ENCODE measurements at places on chromosomes 5 and 9.
A peak's percentile ranks its signal among the peaks of the same experiment; 100 is the strongest.

GRCh38 chr5:125006011-125006685 lies 259.7 kb upstream of the ZNF608 start:
- DNase-seq, result no peak

GRCh38 chr5:174235221-174236011 lies 189.9 kb downstream of the NSG2 start:
- DNase-seq, result no peak

- no peak for DNase-seq
These were observed 17.7 kb upstream of the AUH start for GRCh38 chr9:91379426-91379825.

GRCh38 chr5:131633830-131634229 lies 1.2 kb downstream of the RAPGEF6 start:
- DNase-seq, result no peak

DNA sequence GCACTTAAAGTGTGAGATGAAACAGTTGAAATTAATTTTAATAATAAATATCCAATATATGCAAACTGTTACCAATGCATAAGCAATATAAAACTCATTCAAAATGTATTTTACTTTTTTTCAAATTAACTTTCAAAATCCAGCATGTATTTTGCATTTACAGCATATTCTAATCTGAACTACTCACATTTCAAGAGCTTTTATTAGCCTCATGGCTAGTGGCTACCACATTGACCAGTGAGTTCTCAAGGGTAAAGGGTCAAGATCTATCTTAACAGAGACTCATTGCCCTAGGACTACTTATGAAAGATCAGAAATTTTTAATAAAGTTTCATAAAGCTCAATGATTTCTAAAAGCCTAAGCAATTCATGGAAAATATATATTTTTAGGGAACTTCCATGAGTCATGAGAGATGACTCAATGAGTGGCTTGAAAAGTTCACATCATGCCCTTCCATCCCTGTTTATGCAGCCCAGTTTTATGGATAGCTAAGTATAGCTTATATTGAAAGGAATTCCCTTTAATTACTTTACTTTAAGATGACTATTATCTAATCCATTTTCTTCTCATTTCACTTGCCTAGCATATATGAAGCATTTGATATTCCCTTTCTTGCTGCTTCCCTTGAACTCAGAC lies 608.6 kb downstream of the SLCO4C1 start:
- DNase-seq, result no peak

- no peak for DNase-seq
These were observed 16.5 kb downstream of the ADCY2 start for GRCh38 chr5:7412409-7412808.

DNA sequence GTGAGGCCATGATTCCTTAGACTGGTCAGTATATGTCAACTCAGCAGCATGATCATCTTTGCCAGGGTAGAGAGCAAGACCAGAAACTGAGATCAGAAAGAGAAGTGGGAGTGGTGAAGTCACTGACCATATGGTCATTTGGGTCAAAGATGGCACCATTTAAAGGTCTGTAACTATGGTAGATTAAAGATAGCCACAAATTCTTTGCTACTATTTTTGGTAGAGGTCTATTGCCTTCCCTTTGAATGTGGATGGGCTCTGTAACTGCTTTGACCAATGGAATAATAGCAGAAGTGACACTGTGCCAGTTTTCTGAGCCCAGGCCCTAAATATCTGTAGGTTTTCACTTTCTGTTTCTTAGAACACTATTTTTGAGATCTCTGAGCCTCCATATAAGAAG lies 117.6 kb downstream of the PCSK1 start:
- no peak for DNase-seq

DNA sequence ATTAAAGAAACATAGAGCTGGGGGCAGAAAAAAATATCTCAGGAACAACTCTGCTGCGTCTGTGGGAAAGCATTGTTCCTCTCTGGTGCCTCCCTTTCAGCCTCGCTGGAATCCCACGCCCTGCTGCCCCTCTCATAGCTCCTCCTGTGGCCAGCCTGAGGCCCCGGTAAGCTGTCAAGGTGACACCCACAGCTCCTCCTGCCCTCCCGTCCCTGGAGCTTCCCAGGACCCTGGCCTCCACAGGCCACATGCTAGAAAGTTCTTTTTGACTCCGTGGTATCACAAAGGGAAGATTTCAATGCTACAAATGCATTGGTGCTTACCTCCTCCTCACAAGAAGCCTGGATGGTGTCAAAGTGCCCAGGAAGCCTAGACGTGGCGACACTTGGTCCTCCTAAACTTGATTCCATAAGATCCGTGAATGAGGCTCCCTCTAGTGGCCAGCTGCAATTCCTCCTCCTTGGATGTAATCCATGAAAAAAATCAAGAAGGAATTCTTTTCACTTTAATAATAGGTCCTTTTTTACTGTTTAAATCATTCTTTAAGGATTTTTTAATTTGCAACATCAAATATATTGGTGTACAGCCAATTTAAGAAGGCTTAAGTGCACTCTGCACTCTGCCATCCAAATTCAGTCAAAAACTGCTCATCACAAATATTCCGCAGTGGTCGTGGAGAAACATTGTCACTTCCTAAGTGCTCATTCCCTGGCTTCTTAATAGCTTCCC lies 104.9 kb downstream of the CFAP90 start:
- DNase-seq, result peak; percentile 80

DNA sequence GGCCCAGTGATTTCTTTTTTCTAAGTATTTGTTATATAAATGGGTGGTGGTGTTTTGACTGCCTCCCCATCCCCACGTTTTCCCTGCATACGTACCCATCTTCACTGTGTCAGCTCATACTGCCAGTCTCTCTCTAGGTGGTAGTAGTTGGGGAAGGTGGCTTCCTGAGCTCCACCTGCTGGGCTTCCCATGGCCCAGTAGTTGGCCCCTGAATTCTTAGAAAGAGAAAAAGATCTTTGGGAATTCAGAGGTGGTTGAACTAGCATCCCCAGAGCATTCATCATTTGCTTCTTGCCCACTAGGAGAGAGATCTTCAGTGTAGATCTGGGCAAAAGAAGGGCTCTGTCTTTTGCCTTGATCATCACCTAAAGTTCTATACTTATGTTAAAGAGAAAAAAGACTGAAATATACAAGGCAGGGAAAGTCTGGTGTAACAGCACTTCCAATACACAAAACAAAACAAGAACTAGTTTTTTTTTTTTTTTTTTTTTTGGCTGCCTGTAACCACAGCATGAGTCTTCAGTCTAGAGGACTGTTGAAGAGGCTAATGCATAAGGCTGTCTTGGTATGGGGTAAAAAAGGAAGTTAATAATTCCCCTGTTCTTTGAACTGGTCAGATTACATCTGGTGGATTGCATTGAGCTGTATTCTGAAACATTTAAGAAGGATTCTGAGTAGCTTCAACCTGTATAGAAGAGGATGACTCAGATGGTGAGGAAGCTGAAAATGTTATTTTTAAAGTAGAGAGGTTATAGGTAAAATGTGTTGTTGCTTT lies 128.7 kb downstream of the ATG10 start:
- no peak for DNase-seq

DNA sequence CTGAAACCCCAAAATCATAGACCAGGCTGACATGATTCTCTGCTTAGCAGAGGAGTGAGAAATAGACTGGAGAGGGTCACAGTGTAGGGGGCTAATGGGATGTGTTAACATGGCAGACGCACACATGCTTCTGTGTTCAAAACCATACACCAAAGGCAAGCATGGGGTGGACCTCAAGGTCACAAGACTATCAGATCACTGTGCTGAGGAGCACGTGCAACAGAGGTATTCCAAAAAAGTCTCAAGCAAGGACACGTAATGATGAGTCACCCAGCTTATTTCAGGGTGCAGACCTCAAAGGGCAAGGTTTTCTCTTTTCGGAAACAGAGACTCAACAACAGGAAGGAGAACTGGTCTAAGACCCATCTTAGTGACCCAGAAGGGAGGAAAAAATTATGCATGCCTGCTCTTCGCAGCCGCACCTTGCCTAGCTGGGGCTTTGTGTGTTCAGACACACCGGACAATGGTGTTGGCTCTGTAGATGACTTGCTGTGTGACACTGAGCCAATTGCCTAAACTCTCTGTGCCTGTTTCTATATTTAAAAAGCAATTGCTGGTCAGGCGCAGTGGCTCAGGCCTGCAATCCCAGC lies 20.3 kb downstream of the WHRN start:
- no peak for DNase-seq

GRCh38 chr5:44426944-44427343 lies 37.7 kb upstream of the FGF10 start:
- DNase-seq, result no peak

DNA sequence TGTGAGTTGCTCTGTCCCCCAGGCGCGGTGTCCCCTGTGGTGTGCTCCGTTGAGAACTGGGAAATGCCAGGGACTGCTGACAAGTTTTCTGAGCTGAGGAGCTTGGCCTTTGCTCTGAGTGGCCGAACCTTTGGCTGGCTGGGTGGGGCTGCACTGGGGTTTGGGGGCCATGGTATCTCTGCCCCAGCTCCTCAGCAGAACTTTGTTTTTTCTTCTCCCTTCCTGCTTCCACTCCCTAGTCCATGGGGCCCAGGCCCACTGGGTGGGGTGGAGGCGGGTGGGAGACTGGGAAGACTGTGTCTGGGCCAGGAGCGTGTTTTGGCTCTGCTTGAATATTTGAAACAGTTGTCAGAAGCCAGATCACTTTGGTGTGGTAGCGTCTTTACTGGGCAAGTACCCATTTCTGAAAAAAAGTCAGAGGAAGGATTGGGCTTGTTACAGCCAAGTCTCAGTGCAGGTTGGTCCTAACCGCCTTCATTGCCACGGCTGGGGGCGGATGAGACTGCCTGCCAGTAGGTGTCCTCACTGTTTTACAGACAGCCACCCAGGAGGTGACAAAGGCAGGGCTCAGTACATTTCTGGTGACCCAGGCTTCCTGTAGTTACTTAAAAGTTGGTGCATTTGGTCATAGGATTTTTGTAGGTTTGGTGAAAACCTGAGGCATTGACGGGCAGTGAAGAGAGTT lies 92.7 kb downstream of the DAB2IP start:
- no peak for DNase-seq

DNA sequence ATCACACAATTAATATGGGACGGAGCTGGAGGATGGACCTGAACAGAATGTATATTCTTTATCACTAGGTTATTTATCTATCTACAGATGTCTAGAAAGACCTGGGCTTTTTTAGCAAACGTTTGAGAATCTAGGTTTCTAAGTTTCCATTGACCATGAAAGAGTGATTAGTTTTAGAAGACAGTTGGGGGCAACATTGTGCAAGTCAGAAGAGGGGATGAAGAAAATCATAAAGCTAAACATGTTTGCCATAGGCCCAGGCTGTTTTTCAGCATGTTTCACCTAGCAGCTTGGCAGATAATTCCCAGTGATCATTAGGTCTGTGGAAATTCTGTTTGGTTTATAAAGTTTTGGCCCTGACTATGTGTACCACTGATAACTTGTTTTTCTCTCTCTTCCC lies 44.1 kb upstream of the CDKN2B start:
- no peak for DNase-seq
